Activated T-cell treated with anti-CD3 and anti-CD28 coated beads for 4 hours (primary cell): ENCODE measurements at places on chromosomes 3 and 15.

- no peak for DNase-seq
These were observed 21.0 kb downstream of the SNAPC5 start for GRCh38 chr15:66476535-66476934.

- no peak for DNase-seq
These were observed 33.6 kb downstream of the TMEM212 start for GRCh38 chr3:171876680-171877147.

GRCh38 chr15:93664213-93664956 lies 567.0 kb upstream of the MCTP2 start:
- DNase-seq = no peak

DNA sequence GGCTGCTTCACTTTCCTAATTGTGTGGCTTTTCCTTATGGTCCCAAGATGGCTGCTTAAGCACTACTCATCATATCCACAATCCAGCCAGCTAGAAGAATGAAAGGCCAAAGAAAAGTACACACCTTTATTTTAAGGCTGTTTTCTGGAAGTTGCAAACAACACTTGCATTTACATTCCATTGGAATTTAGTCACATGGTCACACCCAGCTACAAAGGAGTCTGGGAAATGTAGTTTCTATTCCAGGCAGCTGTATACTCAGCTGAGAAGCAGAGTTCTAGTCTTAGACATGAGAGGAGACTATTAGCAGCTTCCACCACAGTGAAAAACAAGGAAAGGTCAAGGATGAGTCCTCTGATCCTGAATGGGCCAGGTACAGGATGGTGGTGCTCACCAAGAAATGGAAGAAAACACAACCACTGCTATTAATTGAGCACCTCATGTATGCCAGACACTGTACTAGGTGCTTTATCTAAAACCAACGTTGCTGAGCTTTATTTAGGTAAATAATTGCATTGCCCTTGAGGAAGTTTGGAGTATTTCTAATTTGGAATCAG lies 28.0 kb upstream of the ATG7 start:
- DNase-seq = no peak
